Bronchial smooth muscle cell (primary cell): ENCODE measurements at places on chromosomes 16 and 17. TPM values are rescaled to one million over a fixed set of nuclear protein-coding genes. Genes with fewer than 3 reads are reported as not detected.

SLC12A3 gene
- under 0.01 TPM in 1 of 2 replicates, not detected in the other for total RNA-seq

ABCA6 gene
- total RNA-seq: 31.7 and 55.2 TPM in 2 replicates

MT2A gene
- total RNA-seq: 36.7 and 117 TPM in 2 replicates

ABCA10 gene
- 5.2 and 5.6 TPM in 2 replicates for total RNA-seq

RPGRIP1L gene
- 7.4 and 7.5 TPM in 2 replicates for total RNA-seq

DPEP3 gene
- total RNA-seq: not detected in 2 replicates

KRTAP3-2 gene
- not detected in 2 replicates for total RNA-seq

PRR29 gene
- total RNA-seq: 0.47 and 0.52 TPM in 2 replicates

TMEM235 gene
- total RNA-seq: 0.16 TPM in 1 of 2 replicates, not detected in the other

SGCA gene
- 0.26 and 0.47 TPM in 2 replicates for total RNA-seq

LCAT gene
- 5.2 and 6.5 TPM in 2 replicates for total RNA-seq

ENPP7 gene
- not detected in 2 replicates for total RNA-seq

PRSS27 gene
- total RNA-seq: 0.69 and 1.1 TPM in 2 replicates

ITPRIPL2 gene
- 22.4 and 24.5 TPM in 2 replicates for total RNA-seq

TSPAN10 gene
- 0.86 and 3.3 TPM in 2 replicates for total RNA-seq

C17orf50 gene
- not detected in 2 replicates for total RNA-seq

CACNA1G gene
- 0.32 and 1.0 TPM in 2 replicates for total RNA-seq

SLC5A11 gene
- total RNA-seq: not detected in 2 replicates

EFTUD2 gene
- 68.9 and 75.3 TPM in 2 replicates for total RNA-seq

LRRC59 gene
- 84.9 and 86.1 TPM in 2 replicates for total RNA-seq

SMPD3 gene
- under 0.01 and 0.09 TPM in 2 replicates for total RNA-seq

KLHL10 gene
- 0.16 and 0.17 TPM in 2 replicates for total RNA-seq

JPT1 gene
- total RNA-seq: 24.1 and 39.9 TPM in 2 replicates

MT1G gene
- total RNA-seq: not detected in 2 replicates

BLTP2 gene
- 110 and 118 TPM in 2 replicates for total RNA-seq

PRAC1 gene
- not detected in 2 replicates for total RNA-seq

KPNB1 gene
- 174 and 196 TPM in 2 replicates for total RNA-seq

FMNL1 gene
- total RNA-seq: 9.9 and 14.5 TPM in 2 replicates

PRR35 gene
- total RNA-seq: not detected in 2 replicates

CNTNAP4 gene
- 0.16 TPM in 1 of 2 replicates, not detected in the other for total RNA-seq

PDILT gene
- total RNA-seq: not detected in 2 replicates

SOST gene
- total RNA-seq: 0.09 TPM in 1 of 2 replicates, not detected in the other

METTL22 gene
- total RNA-seq: 20.8 and 28.6 TPM in 2 replicates

RNF222 gene
- total RNA-seq: not detected in 2 replicates

PLA2G10 gene
- total RNA-seq: not detected in 2 replicates

KRT24 gene
- not detected in 2 replicates for total RNA-seq

OSGIN1 gene
- 1.9 and 2.7 TPM in 2 replicates for total RNA-seq

RRAD gene
- total RNA-seq: 9.8 and 11.7 TPM in 2 replicates
